ENCODE measurements at places on chromosomes 5 and 9.
A peak's percentile ranks its signal among the peaks of the same experiment; 100 is the strongest.

- no peaks in the 10 kb centered on the region for H3K27me3 ChIP-seq
- H3K4me1 ChIP-seq = no peaks in the 10 kb centered on the region
- no peak overlapping the region for H3K27ac ChIP-seq
- no peaks in the 10 kb centered on the region for H3K36me3 ChIP-seq
- DNase-seq = no peak
These were observed 55.9 kb downstream of the ADRB2 start for GRCh38 chr5:148882332-148882731.

DNA sequence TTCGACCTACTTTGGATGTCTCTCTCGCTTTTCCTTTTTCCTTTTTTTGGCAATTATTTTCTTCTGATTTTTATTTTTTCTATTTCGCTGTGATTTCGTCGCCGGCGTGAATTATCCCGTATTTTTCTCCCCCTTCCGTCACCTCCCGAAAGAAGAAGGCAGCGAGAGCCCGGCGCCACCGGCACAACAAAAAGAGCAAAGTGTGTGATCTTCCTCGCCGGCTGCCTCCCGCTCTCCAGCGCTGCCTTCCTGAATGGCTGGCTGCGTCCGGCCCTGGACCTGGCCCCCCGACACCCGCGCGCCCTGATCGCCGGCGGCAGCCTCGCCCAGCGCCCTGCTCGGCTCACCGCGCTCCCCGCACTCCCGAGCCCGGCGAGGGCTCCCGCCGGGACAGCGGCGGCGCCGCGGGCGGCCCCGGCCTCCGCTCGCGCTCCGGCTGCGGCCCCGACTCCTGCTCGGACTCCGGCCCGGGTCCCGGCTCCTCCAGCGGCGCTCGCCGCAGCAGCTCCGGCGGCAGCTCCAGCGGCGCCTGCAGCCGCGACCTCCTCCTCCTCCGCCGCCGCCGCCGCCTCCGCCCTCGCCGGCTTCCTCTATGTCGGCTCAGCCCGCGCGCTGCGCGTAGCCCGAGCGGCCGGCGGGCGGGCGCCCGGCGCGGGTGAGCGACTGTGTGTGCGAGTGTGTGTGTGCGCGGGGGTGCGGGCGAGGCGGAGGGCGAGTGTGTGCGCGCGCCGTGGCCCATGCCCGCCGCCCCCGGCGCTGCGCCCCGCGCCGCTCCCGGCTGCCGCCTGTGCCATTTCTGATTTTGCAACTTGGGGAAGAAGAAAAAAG lies 960 bp downstream of the NR2F1 start:
- no peak for DNase-seq
- peak overlapping the region; percentile 68 for H3K27ac ChIP-seq
- peaks cover 8% of the 10 kb centered on the region for H3K27me3 ChIP-seq
- peak overlapping the region; percentile 63 for H3K4me3 ChIP-seq

- no peaks in the 10 kb centered on the region for H3K4me1 ChIP-seq
- no peaks in the 10 kb centered on the region for H3K27me3 ChIP-seq
- no peak overlapping the region for H3K27ac ChIP-seq
- no peak for DNase-seq
These were observed 35.8 kb downstream of the SEC61B start for GRCh38 chr9:99257723-99258389.

DNA sequence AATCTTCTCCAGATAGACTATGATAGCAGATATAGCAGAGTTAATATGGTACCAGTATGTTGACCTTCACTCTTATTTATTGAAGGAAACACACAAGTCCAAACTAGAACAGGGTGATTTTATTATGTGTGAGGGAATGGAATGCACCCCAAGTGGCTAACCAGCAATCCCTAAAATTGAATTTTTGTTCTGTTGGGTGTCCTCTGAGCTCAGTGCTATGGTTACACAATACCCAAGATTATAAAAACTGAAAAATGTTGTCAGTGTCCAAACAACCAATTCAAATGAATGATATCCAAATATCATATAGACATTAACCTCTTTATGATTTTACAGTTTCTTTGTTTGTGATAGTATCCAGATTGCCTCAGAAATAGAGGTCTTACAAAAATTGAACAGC lies 60.9 kb downstream of the NNT start:
- no peak overlapping the region for H3K27ac ChIP-seq
- no peaks in the 10 kb centered on the region for H3K27me3 ChIP-seq
- no peaks in the 10 kb centered on the region for H3K36me3 ChIP-seq
- DNase-seq = no peak

DNA sequence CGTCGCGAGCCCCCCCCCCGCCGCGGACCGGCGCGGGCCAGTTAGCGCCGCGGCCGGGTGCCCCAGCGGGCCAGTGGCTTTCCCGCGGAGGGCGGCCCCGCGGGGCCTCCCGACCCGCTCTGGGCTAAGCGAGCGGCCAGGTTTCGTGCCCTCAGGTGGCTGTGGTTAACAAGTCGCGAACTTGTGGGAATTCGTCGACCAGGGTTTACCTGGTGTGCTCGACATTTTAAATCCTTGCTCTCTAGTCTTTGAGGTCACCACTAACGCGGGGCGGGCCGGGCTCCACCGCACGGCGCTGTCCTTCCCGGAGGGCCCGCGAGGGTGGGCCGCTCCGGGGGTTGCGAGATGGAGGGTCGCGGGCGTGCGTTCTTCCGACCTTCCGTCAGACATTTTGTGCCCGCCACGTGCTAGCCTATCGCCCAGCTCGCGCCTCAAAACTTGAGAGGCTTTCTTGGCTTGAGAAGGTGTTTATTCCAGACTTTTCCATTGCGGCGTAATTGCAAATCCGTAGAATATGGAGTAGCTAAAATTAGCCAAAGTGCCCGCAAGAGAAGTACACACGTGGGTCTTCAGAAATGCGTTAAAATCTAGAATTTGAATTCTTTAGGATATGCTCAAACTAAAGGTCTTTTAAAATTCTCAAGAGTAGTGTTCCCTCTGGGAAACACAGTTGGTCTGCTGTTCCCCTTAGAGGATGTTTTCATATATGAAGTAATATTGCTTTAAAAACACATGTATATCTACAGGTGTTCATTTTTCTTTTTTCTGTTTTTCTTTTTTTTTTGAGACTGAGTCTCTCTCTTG lies 2.1 kb downstream of the ANP32B start:
- no peaks in the 10 kb centered on the region for H3K27me3 ChIP-seq
- no peaks in the 10 kb centered on the region for H3K36me3 ChIP-seq
- peak overlapping the region; percentile 98 for H3K27ac ChIP-seq
- H3K4me1 ChIP-seq = no peaks in the 10 kb centered on the region
- H3K4me3 ChIP-seq = peak overlapping the region; percentile 63

DNA sequence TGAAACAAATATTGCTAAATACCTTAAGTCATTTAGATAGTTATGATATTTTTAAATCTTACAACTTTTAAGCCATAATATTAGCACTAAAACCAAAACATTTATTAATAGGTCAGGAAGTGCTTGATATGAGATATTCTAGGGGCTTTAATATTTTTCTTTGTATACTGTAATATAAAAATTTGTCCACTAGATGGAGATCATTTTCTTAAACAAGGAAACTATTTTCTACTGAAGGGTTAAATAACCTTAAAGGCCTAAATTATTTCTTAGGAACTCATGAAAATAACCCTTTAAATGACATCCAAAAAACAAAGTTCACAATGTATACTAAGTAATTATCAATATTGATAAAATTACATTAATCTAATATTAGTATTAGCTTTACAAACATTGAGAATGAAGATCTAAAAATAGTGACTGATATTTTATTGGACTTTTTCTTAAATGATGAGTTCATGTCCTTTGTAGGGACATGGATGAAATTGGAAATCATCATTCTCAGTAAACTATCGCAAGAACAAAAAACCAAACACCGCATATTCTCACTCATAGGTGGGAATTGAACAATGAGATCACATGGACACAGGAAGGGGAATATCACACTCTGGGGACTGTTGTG lies 635.7 kb downstream of the RAB3C start:
- no peaks in the 10 kb centered on the region for H3K4me1 ChIP-seq
- H3K27me3 ChIP-seq = no peaks in the 10 kb centered on the region
- H3K27ac ChIP-seq = no peak overlapping the region
- no peak for DNase-seq
- H3K4me3 ChIP-seq = no peak overlapping the region

DNA sequence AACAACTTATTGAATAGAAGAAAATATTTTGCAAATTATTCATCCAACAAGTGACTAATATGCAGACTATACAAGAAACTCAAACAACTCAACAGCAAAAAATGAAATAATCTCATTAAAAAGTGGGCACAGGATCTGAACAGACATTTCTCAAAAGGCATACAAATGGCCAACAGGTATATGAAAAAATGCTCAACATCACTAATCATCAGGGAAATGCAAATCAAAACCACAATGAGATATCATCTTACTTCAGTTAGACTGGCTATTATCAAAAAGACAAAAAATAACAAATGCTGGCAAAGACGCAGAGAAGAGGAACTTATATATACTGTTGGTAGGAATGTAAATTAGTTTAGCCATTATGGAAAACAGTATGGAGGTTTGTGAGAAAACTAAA lies 1.8 kb upstream of the AMACR start:
- no peak overlapping the region for H3K27ac ChIP-seq
- H3K36me3 ChIP-seq = no peaks in the 10 kb centered on the region
- no peaks in the 10 kb centered on the region for H3K4me1 ChIP-seq
- DNase-seq = no peak

GRCh38 chr5:10585518-10585915 lies 21.6 kb downstream of the ANKRD33B start:
- DNase-seq = no peak
- no peaks in the 10 kb centered on the region for H3K36me3 ChIP-seq
- H3K27me3 ChIP-seq = no peaks in the 10 kb centered on the region
- no peak overlapping the region for H3K4me3 ChIP-seq

DNA sequence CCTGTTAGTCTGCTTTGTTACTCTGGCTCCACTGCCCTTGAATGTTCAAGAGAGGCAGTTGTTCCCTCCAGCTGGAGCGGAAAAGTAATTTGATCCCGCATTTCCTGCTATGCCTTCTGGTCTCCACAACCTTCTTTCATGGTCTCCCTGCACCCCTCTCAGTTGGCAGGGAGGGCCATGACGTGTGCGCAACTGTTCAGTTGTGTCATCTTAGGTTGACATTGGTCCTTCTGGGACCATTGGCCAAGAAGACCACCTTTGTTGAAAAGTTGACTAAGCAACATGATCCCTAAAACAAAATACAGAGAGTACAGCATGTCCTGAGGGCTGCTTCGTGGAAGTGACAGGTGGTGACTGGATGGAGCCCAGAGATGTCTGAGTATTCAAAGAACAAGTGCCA lies 192.5 kb upstream of the TUT7 start:
- H3K4me3 ChIP-seq = no peak overlapping the region
- H3K27me3 ChIP-seq = no peaks in the 10 kb centered on the region
- no peaks in the 10 kb centered on the region for H3K36me3 ChIP-seq
- H3K27ac ChIP-seq = no peak overlapping the region

DNA sequence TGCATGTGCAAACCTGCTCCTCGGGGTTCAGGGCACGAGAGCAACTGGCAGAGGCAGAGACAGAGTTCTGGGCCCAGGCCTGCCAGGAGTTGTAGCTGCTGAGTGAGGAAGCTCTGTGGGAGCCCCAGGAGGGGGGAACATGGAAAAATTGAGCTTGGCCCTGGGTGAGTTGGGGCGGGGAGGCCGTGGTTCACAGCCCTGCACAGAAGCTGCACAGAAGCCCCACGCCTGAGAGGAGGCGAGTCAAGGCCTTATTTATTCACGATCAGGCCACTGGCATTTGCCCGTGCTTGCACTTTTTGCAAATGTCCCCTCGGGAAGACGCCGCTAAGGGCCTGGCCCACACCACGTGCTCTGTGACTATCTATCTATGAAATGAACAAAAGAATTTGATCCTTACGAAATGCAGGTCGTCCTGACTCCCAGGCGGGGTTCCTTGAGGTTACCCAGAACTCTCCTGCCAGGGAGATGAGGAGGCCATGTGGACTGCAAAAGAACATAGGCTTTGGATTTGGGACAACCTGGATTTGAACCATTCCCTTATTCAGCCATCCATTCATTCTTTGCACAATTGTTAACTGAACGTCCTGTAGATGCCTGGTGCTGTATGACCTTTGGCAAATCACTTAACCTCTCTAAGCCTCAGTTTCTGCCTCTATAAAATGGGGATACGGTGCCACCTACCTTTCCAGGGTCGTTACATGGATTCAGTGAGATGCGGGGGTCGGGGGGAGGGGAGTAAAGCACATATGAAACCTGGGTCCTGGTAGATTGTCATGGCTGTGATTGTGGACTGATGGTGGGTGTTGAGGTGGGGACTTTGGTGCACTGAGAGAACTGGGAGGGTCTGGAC lies 17.9 kb downstream of the COL27A1 start:
- H3K4me3 ChIP-seq = no peak overlapping the region
- no peak for DNase-seq
- no peaks in the 10 kb centered on the region for H3K36me3 ChIP-seq
- no peak overlapping the region for H3K27ac ChIP-seq

DNA sequence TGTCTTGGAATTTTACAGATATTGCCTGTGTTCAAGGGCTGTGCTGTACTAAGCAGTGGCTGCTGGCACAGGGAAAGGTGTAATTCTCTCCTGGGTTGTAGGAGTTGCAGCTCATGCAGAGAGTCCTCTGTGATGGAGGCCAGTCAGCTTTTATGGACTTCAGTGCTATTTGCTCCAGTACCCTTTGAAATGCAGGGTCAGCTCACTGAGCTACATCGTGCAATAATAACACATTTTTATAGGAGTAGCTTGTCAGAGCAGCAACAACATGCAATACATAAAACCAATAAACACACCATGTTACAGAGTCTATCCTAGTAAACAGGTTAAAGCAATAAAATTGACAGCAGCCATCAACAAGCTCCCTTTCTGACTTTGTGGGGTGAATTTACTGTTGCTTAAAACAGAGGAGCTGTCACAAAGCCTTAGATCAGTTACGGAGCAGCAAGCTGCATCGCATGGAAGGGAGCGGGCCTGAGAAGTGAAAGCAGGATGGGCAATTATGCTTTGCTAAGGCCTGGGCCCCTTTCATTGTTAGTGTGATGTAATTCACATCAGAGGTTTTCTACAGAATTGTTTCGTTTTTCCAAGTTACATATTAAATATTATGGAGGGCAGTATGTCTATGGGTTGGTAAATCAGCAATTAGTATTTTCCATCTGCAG lies 16.8 kb downstream of the CD180 start:
- H3K27ac ChIP-seq = no peak overlapping the region
- no peak for DNase-seq
- no peaks in the 10 kb centered on the region for H3K36me3 ChIP-seq
- H3K4me1 ChIP-seq = no peaks in the 10 kb centered on the region
- H3K27me3 ChIP-seq = no peaks in the 10 kb centered on the region

GRCh38 chr5:180208435-180209081 lies 453 bp downstream of the RASGEF1C start:
- H3K4me3 ChIP-seq = peak overlapping the region; percentile 15
- no peak overlapping the region for H3K27ac ChIP-seq
- no peaks in the 10 kb centered on the region for H3K27me3 ChIP-seq
- no peaks in the 10 kb centered on the region for H3K36me3 ChIP-seq

DNA sequence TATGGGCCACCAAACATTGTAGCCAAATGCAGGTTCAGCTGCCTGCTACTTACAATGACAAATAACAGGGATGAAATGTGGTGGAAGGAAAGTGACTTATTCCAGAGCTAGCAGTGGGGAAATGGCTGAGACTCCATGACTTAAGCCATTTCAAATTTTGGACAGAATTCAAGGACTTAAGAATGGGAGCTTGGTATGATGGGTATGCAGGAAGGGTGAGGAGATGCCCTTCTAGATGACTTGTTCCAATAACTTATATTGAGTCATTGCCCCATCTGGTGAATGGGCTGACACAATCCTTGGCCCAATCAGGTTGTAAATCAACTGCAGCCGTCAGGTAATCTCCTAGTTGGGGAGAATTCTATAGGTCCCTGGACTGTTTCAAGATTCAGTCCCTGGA lies 230.7 kb upstream of the SGCD start:
- no peak overlapping the region for H3K27ac ChIP-seq
- no peaks in the 10 kb centered on the region for H3K27me3 ChIP-seq
- no peak for DNase-seq
- no peak overlapping the region for H3K4me3 ChIP-seq

All from breast epithelium (tissue), 4 donors.